ENCODE measurements at places on chromosomes 13 and 19. TPM values are rescaled to one million over a fixed set of nuclear protein-coding genes. Genes with fewer than 3 reads are reported as not detected.

- no peak for DNase-seq
These were observed 29.5 kb downstream of the ZNF90 start for GRCh38 chr19:20107301-20107700.

PTBP1 gene
- polyA plus RNA-seq: 157 TPM

GRCh38 chr13:45847554-45848224 is 3.9 kb downstream of the SIAH3 start:
- DNase-seq: no peak

CA11 gene
- polyA plus RNA-seq: 3.5 TPM

PRR22 gene
- 0.19 TPM for polyA plus RNA-seq

GRCh38 chr19:31342926-31343325 is 6.3 kb downstream of the TSHZ3 start:
- no peak for DNase-seq

GRCh38 chr13:109764045-109764444 is 22.3 kb downstream of the IRS2 start:
- no peak for DNase-seq

DNA sequence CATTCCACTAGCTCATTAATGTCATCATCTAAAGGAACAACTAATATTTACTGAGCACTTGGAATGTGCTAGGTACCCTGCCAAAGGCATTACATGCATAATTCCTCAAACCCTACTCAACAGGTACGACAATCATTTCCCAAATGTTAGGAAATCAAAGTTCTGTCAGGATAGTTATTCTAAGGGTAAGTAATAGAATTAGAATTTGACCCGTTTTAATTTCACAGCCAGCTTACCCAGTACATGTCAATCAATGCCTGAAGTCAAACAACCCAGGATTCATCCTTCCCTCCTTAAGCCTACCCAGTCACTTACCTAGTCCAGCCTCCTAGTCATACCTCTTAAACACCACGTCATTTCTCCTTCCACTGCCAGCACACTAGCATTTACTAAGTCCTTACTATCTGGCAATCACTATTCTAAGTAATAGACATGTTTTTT is 2.4 kb downstream of the LNX2 start:
- DNase-seq: no peak

FXYD3 gene
- polyA plus RNA-seq: not detected

- DNase-seq: peak; percentile 64
These were observed 65.4 kb downstream of the GNG7 start for GRCh38 chr19:2636897-2637683.

DNA sequence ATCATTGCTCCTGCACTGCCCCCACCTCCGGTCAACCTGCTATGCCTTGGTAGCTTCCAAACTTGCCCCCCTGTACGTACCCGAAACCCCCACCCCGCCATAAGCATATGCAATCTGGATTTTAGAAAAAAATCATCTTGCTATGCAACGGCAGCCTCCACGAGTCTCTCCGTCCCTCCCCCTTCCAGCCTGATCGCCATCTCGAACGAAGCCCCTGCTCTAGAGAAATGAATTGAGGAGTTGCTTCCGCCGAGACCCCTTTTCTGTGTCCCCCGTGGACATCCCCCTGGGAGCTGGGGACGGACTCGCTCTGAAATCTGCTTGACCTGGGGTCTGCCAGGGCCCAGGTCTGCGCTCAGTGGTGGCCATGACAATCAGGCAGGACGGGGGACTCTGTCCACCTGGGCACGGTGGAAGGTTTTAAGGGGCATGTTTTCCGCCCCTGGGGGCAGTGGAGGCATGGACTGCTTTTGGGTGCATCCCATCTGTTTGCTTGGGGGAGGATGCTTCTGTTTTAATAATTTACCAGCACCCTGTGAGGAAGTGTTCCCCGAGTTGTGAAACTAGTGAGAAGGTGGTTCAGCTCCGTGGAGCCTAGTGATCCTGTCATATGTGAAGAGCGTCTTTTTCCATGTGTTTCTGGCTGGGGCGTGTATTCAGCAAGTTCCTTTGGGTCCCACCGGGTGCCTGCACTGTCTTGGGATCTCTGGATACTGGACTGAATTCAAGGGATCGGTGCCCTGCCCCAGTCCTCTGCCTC is 1.0 kb downstream of the KDM4B start:
- DNase-seq: peak; percentile 73

- DNase-seq: no peak
These were observed 27.0 kb downstream of the FPR3 start for GRCh38 chr19:51821921-51822320.

- no peak for DNase-seq
These were observed 15.5 kb downstream of the ZNF211 start for GRCh38 chr19:57648331-57649003.

GRCh38 chr13:34623331-34623730 is 318.7 kb upstream of the NBEA start:
- no peak for DNase-seq

DNA sequence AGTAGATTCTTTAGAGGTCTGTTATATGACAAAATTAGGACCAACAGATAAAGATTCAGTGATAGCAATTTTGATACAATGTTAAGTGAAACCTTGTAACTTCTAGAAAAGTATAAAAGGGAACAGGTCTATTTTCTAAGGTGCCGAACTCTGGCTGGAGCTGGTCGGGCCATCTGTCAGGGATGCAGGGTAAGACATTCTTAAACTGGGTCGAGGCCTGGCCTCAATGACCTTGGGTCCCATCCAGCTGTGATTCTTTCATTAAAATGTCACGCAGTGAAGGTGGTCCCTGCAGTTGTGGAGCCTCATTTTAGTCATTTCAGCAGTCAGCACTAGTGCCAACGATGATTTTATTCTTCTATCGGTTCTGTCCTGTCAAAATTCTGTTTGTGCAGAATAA is 271.9 kb upstream of the SPRY2 start:
- no peak for DNase-seq

CGB5 gene
- 1.3 TPM for polyA plus RNA-seq

GRCh38 chr19:44577566-44577874 is 35.8 kb upstream of the IGSF23 start:
- no peak for DNase-seq

ISOC2 gene
- polyA plus RNA-seq: 34.0 TPM

GRCh38 chr13:113905942-113906341 is 42.1 kb upstream of the GAS6 start:
- DNase-seq: no peak

GRCh38 chr13:99135591-99135990 is 65.1 kb upstream of the UBAC2 start:
- DNase-seq: no peak

NCR1 gene
- not detected for polyA plus RNA-seq

DNA sequence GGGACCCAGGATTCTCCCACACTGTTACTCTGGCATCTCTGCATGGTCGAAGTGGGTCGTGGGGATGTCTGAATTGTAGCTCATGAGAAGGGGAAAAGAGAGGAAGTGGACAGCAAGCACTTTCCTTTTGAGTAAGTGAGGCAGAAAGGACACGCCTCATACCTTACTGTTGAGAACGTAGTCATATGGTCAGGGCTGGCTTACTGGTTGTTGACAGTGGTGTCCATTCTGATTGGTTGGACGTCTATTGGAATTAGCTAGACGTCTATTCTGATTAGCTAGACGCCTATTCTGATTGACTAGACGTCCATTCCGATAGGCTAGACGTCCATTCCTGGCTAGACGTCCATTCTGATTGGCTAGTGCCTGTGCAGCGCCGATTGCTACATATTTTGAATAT is 12.4 kb downstream of the GRIN2D start:
- no peak for DNase-seq

DNA sequence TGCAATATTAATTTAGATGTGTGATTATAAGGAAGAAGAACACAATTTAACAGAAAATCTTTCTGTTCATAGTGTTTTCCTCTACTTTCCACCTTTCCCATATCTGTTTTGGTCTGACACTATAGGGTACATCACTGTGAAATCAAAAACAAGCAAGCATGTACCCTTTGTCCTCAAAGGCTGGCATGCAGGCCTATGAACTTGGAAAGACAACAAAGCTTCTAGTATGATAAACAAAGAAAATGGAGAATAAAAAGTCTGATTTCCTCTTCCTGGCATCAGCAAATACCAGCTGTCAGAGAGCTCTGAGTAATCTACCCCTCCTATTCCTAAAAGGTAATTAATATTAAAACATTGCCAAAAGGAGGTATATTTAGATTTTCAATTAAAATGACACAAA is 5.6 kb upstream of the NEK3 start:
- no peak for DNase-seq

IRGC gene
- polyA plus RNA-seq: not detected

S1PR2 gene
- 35.1 TPM for polyA plus RNA-seq

GRCh38 chr13:26340807-26341206 is 86.9 kb downstream of the CDK8 start:
- DNase-seq: peak; percentile 10

SMAD9 gene
- 9.1 TPM for polyA plus RNA-seq

RNF17 gene
- polyA plus RNA-seq: not detected

VSTM1 gene
- not detected for polyA plus RNA-seq

RNF113B gene
- polyA plus RNA-seq: not detected

GRCh38 chr13:53159431-53159830 is 130.8 kb downstream of the OLFM4 start:
- no peak for DNase-seq

DNA sequence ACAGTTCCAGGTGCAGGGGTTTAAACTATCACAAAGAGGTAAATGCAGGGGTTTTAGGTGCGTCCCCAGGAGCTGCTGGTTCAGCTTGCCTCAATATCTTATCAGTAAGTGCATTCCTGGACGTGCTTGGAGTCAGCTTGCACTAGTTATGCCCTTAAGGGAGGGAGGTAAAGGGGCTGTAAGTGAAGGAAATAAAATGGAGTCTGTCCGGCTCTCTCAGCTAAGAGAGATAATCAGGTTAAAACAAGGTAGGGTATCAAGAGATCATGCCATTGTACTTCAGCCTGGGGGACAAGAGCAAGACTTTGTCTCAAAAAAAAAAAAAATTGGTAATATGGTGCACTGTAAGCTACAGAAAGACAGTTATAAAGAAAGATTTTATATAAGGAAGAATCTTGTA is 69.7 kb downstream of the ZNF100 start:
- no peak for DNase-seq

DNA sequence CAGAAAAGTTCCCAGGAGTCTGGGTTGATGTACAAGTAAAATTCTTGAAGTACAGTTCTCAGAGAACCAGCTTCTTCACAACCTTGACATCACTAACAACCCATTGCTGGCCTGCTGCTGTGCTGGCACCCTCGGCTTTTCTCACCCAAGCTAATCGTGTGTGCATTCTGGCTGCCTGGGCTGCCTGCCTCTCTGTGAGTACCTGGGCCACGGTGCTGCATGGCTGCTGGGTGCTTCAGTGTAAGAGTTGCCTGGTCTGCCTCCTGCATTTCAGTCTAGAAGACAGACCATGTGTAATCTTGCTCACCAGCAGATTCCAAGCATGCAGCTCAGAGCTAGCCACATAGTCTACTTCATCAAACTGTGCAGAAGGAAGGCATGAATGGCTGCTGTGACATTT is 50.5 kb upstream of the MEDAG start:
- DNase-seq: no peak

TYROBP gene
- not detected for polyA plus RNA-seq

- DNase-seq: no peak
These were observed 185.0 kb downstream of the ZNF536 start for GRCh38 chr19:30557212-30557611.

DNA sequence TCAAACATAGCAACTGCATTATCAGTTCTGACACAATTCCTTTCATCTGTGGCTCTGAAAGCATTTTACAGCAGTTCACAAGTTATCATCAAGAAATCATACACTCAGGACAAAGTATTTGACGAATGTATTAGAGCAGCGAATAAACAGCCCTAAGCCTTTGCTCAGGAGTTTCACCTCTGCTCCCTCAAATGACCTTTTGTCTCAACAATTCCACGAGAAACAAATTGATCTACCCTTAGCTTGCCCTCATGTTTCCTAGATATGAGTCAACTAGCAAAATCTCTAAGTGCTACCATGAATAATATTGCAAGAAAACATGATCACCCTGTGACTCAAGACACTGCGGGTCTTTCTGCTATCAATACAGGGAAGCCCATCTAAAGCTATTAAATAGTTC is 396.1 kb downstream of the EFNB2 start:
- DNase-seq: no peak

DNA sequence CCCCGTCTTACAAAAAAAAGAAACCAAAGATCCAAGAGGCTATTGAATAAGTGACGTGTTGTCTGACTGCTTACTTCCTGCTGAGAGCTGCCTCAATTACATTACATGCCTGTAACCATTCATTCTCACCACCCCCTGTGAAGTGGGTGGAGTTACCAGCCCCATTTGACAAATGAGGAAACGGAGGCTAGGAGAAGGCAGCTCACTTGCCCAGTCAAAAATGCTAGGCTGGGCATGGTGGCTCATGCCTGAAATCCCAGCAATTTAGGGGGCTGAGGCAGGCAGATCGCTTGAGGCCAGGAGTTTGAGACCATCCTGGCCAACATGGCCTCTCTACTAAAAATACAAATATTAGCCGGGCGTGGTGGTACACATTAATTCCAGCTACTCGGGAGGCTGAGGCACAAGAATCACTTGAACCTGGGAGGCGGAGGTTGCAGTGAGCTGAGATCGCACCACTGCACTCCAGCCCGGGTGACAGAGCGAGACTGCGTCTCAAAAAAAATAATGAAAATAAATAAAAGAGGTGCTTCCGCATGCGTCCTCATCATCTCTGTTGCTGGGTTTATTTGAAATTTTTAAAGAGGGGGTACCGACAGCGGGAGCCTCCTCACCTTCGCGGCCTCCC is 499 bp downstream of the LSM7 start:
- peak; percentile 76 for DNase-seq

Data from GM23248 (cell line).